RWPE1 (cell line): ENCODE measurements at places on chromosomes 4 and X.

DNA sequence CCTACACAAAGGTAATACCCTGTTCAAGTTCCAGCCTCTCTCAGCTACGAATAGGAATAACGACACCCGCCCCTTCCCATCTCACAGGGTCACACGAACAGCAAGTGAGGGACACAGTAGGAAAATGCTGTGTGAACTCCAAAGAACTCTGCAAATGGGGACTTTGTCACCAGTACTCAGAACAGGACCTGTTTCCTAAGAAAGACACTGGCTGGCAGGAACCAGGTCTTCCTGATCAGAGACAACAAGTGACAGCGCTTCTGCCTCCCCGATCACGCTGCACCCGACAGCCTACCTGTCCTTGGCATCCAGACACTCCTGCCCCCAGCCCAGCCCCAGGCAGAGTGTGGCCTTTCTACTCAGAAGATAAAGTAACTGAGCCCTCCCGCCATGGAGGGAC, 14.2 kb downstream of the DCTD start:
- no peak for DNase-seq

GRCh38 chr4:41319553-41319952, 62.8 kb downstream of the UCHL1 start:
- peak; percentile 55 for DNase-seq

- DNase-seq = no peak
Observed at GRCh38 chr4:100517864-100518341, at the start of gene EMCN. TSS of gene EMCN (minus strand) at chr4:100518022. CDS start at chr4:100517914, 108 bp downstream.

DNA sequence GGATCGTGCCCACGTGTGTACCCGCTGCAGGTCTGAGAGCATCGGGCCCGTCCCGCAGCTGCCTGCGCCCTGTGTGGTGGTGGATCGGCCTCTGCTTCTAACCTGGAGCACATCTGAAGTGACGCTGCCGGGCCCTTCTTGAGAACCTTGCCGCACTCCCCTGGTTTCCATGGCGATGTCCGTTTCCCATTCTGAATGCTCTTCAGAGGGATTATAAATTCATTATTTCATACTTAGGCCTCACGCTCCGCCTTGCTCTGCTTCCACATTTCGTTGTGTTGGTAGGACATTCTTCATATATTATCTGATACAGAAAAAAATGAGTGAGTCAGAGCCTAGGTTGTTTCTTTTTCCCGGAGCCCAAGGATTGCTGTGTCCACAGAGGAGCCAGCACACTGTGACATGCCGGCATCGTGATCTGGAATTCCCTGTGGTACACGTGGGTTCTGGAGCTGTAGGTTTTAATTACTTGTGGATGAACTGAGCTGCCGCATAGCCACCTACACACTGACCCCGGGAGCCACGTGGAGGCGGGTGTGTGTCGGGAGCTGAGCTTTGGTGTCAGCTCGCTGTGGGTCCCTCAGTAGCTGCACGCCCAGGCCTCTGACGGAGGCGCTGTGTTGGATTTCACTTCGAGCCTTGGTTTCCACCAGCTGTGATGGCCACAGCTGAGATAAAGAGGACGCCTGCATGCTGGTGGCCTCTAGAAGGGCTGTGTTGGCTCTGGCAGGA, 63.4 kb downstream of the PSAPL1 start:
- no peak for DNase-seq

DNA sequence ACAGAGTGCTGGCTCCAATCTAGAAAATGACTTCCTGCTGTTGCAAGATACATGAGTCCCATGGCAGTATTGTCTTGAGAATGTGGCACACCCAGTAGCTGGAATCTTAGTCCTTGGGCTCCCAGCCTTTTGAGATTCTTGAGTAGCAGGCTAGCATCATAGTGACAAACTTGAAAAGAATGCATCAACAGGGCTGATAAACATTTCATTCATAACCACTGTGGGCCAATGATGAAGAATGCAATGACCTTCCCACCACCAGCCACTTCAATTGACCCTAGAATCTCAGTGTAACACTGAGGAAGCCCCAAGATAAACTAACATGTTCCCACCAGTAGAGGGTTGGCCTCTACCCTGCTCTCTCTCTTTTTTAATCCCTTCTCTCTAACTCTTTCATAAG, 329.3 kb downstream of the GBA3 start:
- peak; percentile 19 for DNase-seq

DNA sequence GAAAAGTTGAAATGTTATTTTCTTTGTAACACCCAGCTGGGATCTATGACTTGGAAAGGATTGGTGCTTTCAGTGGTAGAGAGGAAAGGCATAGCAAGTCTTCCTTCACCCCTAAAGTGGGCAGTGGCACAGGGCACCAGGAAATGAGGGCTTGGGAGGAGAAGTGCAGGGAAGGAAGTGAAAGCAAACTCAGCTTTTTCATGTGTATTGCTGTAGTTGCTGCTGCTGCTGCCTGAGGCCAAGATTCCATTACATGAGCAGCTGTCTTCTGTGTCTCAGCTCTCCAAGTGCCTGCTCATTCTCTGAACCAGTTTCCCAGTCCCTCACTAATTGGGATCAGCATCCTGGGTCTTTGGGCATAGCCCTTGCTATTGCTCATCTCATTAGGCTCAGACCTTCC, 2.6 kb downstream of the HCCS start:
- DNase-seq = no peak

DNA sequence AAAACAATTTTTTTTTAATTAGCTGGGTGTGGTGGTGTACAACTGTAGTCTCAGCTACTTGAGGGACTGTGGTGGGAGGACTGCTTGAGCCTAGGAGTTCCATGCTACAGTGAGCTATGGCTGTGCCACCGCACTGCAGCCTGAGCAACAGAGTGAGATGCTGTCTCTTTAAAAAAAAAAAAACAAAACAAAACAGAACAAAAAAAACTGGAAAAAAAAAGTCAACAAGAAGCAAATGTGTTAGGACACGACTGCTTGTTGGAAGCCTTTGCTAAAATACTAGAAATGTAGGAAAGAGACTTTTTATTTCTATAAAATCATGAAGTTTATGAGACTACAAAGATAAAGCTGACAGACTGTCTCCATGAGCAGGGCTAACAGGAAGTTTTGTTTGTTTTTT, 87.2 kb downstream of the SH3RF1 start:
- no peak for DNase-seq

DNA sequence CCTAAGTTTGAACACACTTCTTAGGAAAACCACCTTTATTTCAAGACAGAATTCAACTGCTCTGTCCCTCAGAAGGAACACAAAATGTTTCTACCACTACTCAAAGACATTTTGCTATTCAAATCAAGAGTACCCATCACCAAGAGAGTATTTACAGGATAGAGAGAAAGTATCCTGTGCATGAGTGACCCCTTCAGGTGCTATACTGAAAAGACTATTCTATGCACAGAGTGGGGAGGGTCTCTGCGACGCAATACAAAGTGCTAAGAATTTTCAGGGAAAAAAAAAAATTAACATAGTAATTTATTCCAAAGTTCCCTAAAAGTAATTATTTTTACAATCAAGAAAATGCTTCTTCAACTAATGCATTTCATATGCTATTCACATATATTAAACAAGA, 346.4 kb upstream of the FAM241A start:
- no peak for DNase-seq

DNA sequence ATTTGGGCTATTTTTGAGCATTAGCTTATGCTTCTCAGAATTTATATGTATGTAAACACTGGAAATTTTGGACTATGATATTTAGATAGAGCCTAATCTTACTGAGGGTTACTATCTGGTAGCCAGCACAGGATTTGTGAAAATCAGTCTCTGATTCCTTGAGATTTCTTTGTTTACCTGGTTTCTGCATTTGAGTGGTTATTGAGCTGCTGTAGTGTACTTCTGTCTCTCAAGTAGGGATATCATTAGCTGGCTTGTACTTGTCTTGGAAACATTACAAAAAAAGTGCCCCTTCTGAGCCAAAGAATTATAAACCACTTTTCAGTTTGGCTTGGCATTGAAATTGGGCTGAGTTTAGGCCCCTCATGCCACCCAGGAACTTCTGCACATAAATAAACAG, 49.7 kb downstream of the TLL1 start:
- DNase-seq = no peak

DNA sequence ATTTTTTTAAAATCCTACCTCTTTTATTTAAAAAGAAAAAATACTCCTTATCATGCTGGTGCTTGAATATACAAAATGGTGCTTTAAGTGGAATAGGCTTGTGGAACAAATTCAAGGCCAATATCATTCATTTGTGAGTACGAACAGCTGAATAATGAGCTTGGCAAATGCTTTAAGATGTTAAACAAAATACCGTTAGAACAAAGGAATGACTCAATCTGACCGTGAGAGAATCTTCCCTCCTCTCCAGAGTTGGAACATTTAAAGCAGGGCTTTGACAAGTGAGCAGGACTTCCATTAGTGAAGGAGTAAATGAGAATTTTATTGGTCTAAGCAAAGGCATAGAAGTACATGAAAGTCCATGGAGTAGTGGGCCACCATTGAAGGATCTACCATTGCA, 74.5 kb downstream of the DCLK2 start:
- DNase-seq = no peak

GRCh38 chrX:56788229-56788628, 59.2 kb downstream of the NBDY start:
- DNase-seq = no peak

DNA sequence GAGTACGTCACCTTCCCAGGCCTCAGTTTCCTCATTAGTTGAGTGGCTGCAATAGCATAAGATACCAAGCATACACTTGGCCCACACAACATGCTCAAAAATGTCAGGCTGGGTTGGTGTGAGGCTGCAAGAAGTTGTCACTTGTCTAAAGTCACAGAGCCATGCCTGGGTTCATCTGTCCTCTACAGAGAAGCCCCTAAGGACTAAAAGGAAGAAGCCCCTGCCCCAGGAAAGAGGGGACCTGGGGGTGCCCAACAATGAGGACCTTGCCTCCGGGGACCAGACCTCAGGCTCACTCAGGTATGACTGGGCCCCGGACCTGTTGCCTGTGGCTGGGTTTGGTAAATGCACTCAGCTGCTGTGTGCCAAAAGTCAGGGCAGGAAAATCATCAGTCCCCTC, 82.7 kb downstream of the CRMP1 start:
- no peak for DNase-seq

GRCh38 chr4:150439451-150439933, 142.5 kb upstream of the MAB21L2 start:
- DNase-seq = no peak

DNA sequence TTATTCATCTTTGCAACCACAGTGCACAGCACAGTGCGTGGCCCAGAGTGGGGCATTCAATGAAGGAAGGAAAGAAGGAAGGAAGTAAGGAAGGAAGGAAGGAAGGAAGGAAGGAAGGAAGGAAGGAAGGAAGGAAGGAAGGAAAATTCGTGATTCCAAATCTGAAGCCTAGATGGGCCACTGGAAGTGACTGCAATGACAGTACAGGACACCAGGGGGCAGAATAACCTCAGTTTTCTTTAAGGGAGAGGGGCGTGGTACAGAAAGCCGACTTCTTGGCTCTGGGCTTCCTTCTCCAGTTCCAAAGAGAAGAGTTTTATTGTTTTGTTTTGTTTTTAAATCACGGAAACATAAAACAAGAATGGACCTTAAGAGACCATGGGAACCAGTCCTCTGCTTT, 47.8 kb downstream of the APLN start:
- peak; percentile 54 for DNase-seq

DNA sequence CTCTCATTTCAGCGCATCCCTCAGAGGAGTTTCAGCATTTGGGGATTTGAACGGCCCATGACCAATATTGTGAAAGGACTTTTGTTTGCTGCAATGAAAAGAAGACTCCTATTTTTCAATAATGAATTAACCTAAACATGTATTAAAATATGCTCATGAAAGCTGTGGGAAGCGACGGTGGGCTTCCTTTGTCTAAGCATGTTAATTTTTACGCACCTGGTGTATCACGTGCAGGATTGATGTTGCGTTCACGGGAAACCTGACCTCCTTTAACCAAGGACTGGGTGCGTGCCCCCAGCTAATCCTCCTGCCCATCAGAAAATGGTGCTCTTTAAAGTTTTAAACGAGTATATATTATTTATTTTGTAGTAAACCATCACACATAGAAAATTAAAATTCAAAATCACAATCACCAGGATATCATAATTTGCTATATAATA, 590 bp upstream of the CCDC110 start:
- DNase-seq = no peak

GRCh38 chrX:16772460-16772859, 13.8 kb upstream of the TXLNG start:
- no peak for DNase-seq

- peak; percentile 25 for DNase-seq
Observed at GRCh38 chrX:119008110-119008744, 33.8 kb downstream of the LONRF3 start.

DNA sequence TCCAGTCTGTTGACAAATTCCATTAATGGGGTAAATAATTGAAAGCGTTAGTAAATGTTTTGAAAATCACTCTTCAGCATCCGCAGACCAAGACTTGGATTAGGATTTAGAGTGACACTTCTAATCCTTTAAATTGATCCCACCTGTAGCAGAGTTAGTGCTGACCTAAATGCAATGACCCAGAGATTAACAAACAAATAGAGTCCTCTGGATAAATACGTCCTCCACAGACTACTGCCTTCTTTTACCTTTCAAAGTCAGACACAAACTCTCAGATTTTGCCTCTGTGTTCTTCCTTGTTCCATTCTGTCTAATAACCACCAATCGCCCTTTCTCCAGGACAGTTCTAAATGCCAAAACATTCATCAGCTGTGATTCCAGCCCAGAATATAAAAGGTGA, at the start of gene GUCY2F:
TSS of gene GUCY2F (minus strand) at position 101 of the 400 bp plus-strand sequence. CDS start 6,150 bp downstream, outside the sequence.
- no peak for DNase-seq

DNA sequence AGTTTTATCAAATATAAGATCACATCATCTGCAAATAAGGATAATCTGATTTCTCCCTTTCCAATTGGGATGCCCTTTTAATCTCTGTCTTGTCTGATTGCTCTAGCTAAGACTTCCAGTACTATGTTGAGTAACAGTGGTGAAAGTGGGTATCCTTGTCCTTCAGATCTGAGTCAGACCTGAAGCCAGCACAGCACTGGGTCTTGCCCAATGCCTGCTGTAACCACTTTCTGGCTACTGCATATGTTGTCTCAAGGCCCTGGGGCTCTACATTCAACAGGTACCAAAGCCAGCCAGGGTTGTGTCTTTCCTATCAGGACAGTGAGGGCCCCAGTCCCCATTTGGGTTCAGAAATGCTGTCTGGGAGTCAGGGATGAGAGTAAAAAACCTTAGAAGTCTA, 90.3 kb downstream of the CYSLTR1 start:
- DNase-seq = no peak

DNA sequence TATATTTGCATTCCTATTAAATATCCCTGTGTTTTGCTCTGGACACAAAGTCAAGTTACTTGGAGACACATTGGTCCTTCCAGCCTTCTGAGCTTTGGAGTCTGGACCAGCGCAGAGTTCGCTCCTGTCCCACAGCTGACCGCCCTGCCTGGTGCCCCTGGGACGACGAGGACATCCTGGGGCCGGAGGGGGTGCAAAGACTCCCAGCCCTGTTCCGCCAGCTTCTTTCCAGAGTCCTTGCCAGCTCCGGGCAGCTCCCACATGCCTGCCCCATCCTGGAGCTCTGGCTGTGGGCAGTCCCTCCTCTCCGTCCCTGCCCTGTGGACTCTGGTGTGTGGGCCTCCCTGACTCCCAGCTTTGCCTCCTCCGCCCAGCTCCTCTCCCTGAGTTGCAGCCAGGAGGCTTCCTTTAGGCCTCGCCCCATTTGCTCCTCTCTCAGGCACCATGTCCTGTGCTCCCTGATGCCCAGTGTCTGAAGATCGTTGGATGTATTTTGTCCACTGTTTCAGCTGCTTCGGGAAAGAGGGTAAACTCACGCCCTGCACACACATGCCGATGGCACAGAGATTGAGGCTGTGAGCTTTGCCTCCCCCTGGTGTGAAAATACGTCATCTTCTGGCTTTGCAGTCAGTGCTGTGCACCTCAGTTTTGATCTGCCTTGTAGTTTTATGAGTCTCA, 4.9 kb upstream of the PCGF3 start:
- no peak for DNase-seq

- DNase-seq = peak; percentile 13
Observed at GRCh38 chrX:14508025-14508690, 21.2 kb upstream of the GLRA2 start.
